Stimulated activated CD8-positive, alpha-beta memory T cell treated with anti-CD3 and anti-CD28 coated beads, Interleukin-15, amount 100 ng/mL, for 4 hours (primary cell): ENCODE measurements at places on chromosomes 7 and 10.

DNA sequence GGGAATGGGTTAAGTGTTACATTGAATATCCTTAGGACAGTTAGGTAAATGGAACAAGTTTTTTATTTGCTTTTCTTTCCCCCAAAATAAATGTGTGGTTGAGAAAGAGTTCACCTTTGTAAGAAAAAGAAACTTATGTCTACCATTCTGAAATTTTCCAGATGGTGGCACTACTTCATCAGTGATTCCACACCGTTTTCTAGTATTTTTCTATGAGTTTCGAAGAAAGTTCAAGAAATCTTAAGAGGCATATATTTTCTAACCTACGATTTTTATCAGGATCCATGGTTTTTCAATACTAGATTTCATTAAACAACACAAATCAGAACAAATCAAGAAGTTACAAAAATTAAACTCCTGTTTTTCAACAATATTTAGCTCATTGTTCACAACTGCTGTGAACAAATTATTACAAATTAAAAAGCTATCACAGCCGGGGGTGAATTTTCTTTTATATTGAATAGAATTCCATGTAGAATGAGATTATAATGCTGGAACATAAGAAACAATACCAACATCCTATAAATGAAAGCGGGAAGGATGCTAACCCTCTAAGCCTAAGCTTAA is 163.1 kb upstream of the NPVF start:
- no peak for DNase-seq

DNA sequence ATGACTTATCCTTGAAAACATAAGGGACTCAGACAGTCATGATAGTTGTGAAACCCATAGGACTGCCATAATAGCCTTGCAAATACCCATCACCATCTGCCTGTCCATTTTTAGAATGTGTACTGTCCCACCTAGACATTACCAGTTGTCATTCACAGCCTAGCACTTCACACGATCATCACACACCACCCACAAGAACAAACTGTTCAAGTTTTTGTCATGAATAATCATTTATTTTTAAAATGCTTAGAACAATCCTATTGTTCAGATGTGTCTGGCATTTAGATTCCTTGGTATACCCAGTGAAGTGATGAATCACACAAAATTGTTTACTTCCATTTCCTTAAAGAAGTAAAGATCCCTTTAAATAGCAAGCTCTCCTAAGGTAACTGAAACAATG is 46.6 kb downstream of the CCDC3 start:
- no peak for DNase-seq

- no peak for DNase-seq
These were observed 136.1 kb downstream of the PLXNA4 start for GRCh38 chr7:132440151-132440550.

DNA sequence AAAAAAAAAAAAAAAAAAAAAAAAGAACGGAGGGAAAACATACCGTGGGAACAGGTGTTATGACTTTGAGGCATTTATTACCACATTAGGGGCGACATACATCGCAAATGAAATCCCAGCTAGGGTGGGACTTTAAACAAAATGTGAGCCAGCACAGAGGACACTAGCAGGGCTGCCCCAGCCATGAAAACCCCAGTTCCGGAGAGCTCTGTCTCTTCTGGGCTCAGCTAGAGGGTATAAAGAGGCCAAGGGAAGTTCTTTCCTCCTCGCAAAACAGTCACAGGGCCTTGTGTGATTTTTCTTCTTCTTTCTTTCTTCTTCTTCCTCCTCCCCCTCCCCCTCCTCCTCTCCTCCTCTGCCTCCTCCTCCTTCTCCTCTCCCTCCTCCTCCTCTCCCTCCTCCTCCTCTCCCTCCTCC is 59.9 kb upstream of the ECHDC3 start:
- DNase-seq, result no peak

DNA sequence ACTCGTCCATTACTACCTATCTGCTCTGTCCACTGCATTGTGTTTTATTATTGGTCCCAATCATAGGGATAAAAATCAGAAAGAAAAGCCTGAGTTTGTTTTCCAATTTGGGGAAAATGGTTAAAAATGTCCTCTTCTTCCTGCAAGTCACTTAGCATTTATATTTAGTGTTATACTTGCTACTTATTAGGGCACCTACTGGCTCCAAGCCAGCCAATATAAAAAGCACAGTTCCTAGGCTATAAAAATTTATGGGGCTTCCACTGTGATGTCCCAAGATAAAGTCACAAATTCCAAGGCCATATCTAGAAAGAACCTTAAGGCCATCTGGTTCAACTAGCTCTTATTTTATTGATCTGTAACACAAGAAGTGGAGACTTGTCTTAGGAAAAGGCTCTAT is 3.2 kb downstream of the SLC35B4 start:
- DNase-seq, result no peak

- no peak for DNase-seq
These were observed 141.6 kb upstream of the NPS start for GRCh38 chr10:127407551-127407950.

DNA sequence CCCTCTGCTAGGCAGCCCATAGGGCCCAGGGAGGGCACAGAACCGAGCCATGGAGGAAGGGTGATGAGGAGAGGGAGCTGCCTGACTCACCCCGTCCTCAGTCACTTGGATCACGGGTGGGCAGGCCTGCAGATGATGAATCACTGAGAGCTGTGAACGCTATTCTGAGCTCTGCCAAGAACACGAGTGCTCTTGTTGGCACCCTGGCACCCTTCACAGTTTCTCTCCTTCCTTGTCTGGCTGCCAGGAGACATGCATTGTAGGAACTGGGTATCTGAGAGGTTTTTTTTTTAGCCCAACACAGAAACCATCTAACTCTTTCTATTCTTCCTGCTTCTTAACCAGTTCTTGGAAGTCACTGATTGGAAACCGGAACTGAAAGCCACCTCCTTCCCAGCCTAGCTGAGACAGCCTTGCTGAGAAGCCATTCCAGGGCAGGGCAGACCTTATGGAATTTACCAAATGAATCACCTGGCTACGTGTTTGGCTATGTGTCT is 82.1 kb downstream of the SLC37A3 start:
- DNase-seq, result no peak

GRCh38 chr10:132387764-132388210 is 9.2 kb upstream of the PWWP2B start:
- peak; percentile 33 for DNase-seq

- DNase-seq, result no peak
These were observed 104.1 kb downstream of the ZNF467 start for GRCh38 chr7:149669121-149669818.

- no peak for DNase-seq
These were observed 32.0 kb downstream of the ICA1 start for GRCh38 chr7:8229927-8230326.
